ENCODE measurements at places on chromosomes 4 and X. TPM values are rescaled to one million over a fixed set of nuclear protein-coding genes. Genes with fewer than 3 reads are reported as not detected.

DNA sequence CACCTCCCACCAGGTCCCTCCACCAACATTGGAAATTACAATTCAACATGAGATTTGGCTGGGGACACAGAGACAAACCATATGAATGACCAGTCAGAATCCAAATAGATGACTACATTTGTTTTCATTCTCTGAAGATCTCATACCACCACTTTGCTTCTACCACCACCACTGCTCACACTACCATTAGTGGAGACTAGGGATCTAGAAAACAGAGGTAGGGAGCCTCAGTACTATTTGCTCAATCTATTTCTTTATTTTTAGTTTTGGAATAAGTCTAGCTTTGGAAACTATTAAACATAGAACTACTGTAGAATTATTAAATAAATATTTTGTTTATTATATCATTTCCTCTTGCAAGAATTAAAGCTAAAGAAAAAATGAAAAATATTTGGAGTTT lies 727.9 kb downstream of the CCSER1 start:
- DNase-seq, result no peak

GRCh38 chr4:81722290-81722851 lies 250.7 kb upstream of the RASGEF1B start:
- DNase-seq, result no peak

DNA sequence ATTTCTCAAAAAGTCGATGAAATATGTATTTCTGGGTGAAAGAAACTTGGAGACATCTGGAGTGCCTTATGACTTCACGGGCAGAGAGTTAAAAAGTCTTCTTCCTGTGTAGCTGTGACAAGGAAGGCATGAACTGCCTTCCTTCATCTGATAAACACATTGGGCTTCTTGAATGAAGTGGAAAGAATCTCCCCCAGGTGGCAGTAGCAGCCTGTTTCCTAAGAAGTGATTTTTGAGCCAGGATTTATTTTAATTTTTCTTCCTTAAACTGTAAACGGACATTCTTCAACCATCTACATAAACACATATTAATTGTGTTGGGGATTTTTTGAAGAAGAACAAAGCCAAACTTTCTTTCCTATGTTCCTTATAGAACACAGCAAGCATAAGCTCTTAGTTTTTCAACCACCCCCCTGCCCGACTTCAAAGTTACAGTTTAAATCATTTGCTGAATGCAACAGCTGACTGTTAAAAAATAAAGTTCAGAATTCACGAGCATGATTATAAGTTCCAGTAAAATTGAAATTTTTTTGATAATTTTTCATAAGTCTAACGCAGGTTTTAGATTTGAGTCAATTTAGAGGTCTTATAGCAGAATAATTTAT lies 980 bp upstream of the GIMD1 start:
- peak; percentile 74 for DNase-seq

DNA sequence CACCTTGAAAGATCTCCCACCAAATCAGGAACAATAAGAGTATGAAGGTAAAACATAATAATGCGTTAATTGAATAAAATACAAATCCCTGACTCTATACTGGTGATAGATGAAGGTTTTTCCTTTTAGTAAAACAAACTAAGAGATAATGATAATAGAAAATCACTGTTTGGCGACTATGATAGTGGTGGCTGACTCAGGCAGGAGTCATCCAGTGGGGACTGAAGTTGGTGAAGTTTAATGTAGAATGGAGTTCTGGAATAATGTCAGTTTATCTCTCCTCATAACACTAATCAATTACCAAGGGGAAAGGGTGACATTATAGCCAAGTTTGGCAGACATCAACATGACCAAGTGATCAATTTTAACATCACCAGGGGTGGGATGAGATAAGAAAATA lies 21.3 kb downstream of the ABCG2 start:
- DNase-seq, result peak; percentile 34

- DNase-seq, result peak; percentile 45
Observed at GRCh38 chr4:128380306-128380705, 92.7 kb upstream of the PGRMC2 start.

Gene TRIM60
- not detected for total RNA-seq

GRCh38 chrX:115898382-115899001 lies 272.1 kb upstream of the AGTR2 start:
- DNase-seq, result no peak

GRCh38 chr4:3643518-3644433 lies 111.6 kb upstream of the LRPAP1 start:
- DNase-seq, result no peak

- DNase-seq, result peak; percentile 38
Observed at GRCh38 chrX:55167124-55167803, 52.9 kb upstream of the PAGE5 start.

DNA sequence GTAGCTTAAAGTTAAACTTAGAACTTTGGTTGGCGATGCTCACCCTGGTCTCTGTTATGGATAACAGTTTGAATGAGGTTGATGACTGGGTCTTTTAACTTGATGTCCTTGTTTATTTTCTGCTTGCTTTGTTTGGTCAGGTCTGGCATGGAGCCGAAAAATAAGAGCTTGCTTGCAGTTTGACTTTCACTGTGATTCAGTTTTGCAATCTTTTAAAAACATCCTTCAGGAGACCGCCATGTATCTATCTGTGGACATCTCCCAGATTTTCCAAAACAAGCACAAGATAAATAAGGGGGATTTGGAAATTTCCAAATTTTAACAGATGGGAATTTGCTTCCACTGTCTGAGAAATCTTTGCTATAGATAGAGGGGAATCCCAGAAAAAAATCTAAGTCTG lies 246.7 kb downstream of the PALLD start:
- no peak for DNase-seq

DNA sequence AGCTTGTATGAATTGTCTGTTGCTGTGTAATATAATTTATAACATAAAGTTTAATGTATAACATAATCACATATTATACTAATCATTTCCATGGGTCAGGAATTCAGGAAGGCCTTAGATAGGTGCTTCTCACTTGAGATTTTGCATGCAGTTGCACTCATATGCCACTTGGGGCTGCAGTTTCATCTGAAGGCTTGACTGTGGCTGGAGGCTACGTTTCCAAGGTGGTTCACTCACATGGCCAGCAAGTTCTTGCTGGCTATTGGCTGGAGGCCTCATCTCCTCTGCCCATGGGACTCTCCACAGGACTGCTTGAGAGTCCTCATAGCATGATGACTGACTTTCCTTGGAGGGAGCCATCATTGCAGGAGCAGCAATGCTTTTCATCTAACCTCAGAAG lies 53.4 kb upstream of the STX18 start:
- DNase-seq, result no peak

Gene ALG13
- total RNA-seq, result 35.7 TPM

DNA sequence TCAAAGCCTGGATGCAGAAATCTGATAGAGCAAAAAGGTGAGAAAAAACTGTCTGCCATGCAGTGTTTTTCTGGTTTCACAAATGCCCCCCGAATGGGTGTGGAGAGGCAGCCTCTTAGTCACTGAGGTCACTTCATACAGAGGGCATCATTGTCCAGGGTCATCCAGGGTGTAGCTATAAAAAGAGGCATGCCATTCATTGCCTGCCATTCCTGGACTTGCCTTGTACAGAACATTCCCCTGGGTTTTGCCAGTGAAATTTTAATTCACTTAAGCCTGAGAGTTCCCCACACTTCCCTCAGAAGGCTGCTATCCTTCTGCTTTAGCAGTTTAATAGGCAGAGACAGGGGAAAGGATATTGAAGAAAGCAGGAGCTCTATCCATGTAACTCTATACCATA lies 230.3 kb downstream of the UNC5C start:
- DNase-seq, result no peak

DNA sequence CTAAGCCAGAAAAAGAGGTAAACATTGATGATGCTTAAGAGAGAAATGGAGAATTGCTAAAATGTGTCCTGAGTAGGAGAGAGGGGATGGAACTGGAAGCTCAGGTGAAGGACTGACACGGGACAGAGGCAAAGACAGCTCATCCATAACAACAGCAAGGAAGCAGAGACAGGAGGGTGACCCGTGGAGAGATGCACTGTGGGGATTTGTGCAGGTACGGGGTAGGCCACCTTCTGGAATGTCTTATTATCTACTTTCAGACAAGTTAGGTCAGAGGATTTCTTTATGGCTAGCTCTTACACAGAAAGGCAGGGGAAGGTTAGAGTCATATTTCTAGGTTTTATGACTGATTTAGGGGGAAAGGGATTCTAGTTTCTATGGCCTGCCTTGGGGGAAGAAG lies 31.7 kb downstream of the RXFP1 start:
- no peak for DNase-seq

DNA sequence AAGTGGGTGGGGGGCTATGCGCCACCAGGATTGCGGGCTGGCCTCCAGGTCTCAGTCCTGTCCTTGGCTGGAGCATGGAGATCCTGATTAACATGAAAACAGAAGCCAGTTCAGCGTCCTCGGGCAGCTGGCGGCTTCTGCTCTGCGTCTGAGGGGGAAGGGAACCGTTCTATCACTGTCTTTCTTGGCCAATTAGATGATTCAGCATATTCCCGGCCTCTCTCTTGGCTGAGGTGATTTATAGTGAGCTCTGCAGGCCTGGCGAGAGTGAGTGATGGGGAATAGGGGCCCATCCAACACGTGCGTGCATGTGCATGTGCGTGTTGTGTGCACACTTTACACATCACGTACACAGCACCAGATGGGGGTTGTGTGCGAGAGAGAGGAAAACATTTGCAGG lies 145.8 kb upstream of the ATP6AP2 start:
- DNase-seq, result no peak

Gene ZNF81
- total RNA-seq, result 2.4 TPM

Gene PKD2
- 12.4 TPM for total RNA-seq

- DNase-seq, result no peak
Observed at GRCh38 chr4:163895378-163896005, 401.0 kb downstream of the TMA16 start.

GRCh38 chrX:68273887-68274286 lies 159.4 kb downstream of the OPHN1 start:
- DNase-seq, result peak; percentile 2

DNA sequence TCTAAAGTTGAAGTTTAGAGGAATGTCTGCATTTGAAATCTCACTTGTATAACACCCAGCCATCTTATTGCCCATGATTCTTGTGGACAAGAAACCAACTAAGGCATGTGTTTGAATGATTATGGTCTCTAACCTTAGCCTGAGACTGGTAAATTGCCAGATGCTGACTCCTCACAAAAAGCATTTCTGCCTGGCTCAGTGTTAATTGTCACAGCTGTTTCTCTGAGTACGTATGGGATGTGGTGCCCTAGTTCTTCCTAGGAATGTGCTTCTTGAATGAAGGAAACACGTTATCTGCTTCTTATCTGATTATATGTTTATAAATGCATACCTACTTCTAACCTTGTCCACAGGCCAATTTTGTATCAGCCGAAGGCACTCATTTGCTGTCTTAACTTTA lies 63.1 kb upstream of the NDP start:
- no peak for DNase-seq

Gene SPANXC
- total RNA-seq, result not detected

Data from bronchial epithelial cell (primary cell).